Stimulated activated CD4-positive, alpha-beta T cell treated with anti-CD3 and anti-CD28 coated beads, TNF-alpha, amount 100 ng/mL, for 24 hours (primary cell): ENCODE measurements at places on chromosomes 2 and 18.

DNA sequence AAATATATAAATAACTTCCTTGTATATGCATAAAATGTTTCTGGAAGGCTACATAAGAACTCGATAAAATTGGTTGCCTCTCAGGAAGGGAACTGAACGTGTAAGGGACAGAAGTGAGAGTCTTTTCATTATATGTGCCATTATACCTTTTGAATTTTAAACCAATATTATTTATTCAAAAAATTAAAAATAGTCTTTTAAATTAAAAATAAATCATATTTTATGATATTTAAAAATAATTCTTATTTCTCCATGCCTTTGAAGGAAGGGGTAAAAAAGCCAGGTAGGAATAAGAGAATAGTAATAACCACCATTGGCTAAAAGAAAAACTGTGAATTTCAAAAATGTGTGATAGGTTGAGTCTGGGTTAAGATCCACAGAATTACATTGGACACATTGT lies 45.7 kb upstream of the C2orf74 start:
- no peak for DNase-seq

DNA sequence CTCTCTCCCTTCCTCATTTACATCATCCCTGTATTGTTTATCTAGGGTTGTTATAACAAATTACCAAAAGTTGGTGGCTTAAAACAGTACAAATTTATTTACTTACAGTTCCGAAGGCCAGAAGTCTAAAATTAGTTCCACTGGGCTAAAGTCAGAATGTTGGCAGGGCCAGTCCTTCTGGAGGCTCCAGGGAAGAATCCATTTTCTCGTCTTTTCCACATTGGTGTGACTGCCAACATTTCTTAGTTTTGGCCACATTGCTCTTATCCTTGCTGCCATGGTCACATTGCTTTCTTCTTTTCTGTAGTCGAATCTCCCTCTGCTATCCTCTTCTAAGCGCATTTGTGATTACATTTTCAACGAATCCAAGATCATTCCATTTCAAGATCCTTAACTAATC lies 34.7 kb downstream of the ICOS start:
- no peak for DNase-seq

DNA sequence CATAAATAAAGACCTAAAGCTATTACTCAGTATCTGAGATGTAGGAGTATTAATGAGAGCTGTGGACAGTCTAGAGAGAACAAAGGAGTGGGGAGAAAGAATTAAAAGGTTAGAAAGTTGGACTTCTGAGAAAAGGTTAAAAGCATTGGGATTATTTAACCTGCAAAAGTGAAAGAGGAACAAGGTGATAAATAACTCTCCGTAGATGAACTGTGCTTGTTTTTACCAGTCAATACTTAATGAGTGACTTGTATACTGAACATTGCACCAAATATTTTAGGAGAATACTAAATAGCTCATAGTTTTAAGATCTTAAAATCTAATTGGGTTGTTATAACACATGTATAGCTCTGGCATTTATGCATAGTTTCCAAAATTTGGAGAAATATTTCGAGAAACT lies 137.5 kb downstream of the GPD2 start:
- DNase-seq: no peak

DNA sequence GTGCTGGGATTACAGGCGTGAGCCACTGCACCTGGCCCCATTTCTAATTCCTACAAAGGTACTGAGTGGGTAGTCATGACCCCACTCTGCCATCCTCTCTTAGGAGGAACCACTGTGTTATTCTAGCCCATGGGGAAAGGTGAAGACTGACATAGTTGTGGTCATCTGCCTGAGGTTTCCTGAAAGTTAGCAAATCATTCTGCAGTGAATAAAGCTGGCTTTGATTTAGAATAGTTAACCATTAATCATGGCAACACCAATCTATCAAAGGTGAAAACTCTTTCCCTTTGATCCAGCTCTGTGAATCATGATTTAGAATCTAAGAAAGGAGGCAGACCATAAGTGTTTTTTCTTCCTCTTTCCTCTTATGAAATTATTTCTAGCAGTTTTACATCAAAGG lies 50.8 kb downstream of the SUMO1 start:
- DNase-seq: no peak

DNA sequence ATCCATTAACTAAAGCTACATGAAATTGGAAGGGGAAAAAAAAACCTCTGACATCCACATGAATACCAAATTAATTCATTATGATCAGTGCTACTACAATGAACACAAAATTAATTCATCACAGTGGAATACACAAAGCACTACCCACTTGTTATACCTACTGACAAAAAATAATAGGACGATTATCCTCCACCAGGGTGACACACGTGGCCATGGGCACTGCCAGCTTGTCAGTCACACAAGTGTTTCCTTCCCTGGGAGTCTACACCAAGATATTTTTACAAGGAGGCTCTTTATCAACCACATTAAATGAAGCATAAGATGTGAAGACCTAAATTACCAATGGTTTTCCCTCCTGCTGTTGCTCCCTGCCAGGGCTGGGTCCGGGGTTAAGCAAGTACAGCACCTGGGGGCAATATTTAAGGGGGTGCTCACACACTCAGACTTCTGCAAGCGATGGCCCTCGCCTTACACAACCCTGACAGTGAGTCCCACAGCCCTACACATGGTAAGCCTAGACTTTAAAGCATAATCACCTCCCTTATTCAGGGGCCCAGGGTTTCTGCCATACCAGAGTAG lies 90.1 kb downstream of the TCF4 start:
- DNase-seq: no peak

DNA sequence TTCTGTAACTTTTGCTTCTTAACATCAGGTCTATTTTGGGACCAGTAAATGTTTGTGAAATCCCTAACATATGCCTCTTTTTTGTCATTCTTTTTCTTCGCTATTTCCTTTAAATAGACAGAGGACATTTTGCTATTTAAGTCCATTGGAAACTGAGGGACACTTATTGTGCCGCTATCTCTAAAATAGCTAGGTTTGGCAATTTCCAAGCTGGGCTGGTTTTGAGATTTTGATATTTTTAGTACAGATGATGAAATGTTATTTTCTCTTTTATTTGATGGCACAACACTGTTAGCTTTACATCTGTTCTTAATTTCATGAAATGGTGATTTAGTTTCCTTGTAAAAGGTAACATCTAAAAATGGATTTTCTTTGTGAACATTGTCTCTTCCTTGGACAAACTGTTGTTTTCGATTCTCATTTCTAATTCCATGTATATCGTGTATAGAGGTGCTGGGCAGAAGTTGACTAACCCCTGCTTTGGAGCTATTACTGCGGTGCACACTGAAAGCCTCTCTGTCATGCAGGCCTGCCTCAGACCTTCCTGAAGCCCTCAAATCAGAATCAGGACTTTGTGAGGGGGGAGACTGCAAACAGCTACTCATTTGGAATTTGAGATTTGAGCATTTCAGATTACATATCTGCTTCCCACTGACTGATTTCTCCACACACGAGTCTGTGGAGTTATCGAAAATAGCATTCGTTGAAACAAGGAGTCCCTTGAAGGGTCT lies 594 bp downstream of the RAD51AP2 start:
- DNase-seq: no peak

DNA sequence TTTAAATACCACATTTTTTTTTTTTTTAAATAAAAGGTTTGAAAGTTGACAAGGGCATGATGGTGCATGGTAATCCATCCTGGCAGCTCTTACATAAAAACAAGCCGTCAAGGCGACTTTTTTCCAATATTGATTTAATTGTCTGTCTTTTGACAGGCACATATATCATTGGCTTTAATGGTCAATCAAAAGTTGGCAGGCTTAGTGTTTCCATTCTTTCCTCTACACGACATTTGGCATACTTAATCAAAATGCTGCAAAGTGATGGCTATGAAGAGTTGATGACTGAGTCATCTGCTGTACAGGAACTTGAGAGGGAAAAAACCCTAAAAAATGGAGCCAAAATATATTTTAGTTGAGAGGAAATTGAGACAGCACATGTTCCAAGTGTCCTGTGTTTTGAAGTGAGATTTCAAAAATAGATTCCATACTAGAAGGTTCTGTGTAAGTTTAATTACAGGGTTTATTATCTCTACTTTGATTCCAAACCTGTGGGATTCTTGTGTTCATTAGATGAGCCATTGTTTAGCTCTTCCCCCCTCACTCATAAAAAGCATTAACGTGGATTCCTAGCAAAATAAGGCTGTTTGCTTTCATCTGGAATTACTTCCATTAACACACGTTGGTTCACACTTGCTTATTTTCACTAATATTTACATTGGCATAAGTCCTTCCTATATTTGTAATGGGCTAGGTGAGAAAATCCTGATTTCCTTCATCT lies 3.2 kb downstream of the TSHZ1 start:
- DNase-seq: no peak

- DNase-seq: no peak
Observed at GRCh38 chr2:68878753-68879152, 7.6 kb upstream of the BMP10 start.

GRCh38 chr18:74479486-74480148 lies 16.5 kb upstream of the CNDP2 start:
- DNase-seq: no peak

DNA sequence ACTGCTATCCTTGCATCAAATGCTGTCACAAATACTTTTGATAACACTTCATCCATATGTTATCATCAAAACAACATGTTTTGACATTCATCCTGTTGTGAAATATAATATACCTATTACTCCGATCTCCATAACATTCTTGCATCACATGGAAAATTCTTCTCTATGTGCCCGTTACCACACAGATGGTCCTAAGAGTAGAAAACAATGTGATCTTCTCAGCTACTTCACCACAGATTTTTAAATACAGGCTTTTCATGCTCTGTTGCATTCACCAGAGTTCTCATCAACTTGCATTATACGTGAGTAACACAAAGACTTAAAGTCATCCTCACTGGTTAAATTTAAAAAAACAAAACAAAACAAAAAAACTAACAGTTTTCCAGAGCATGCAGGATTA lies 1603.3 kb upstream of the ZEB2 start:
- no peak for DNase-seq

GRCh38 chr2:216477283-216478035 lies 21.2 kb upstream of the RPL37A start:
- no peak for DNase-seq

DNA sequence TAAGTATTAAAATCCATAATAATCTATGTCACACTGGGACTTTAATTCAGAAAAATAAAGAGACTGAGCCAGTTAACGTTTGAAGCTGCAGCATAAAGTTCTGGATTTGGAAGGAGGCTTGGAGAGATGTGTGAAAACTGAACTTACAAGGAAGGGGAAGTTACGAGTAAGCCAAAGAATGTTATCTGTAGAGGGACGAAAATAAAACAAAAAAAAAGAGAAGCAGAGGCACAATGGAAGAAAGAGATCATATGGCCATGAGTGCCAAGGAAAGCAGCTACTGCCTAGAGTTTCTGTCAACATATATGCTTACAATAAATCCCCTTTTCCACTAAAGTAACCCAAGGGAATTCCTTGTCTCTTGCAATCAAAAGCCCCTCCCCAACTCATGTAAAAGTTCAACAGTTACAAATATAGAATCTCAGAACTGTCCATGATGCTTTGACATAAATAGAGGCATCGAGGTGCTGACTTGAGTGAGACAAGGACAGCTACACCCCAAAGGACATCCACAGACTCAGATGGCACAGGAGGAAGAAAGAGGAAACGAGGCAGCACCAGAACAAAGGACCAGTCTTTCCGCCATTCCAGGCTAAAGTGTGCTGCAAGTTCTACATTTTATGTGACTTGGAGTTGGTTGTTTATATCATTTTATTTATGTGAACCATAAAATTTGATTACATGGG lies 16.1 kb upstream of the ARL5A start:
- DNase-seq: no peak

GRCh38 chr2:44680424-44680971 lies 261.0 kb upstream of the SIX3 start:
- DNase-seq: no peak

DNA sequence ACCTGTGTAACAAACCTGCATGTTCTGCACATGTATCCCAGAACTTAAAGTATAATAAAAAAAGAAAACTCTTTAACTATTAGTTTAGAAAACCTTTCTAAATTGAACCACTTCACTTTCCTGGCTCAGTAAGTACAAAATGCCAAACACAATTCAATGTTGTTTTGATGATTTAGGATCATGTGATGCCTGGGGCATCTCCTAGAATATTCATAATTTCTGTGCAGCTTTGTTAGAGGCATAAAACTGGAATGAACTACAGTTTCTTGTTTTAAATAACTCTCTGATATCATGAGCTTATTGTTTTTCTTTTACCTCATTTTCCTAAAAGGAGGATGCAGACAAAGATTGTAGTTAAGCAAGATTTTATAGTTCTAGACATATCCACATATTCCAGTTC lies 139.0 kb upstream of the SESTD1 start:
- DNase-seq: no peak

- no peak for DNase-seq
Observed at GRCh38 chr2:3208179-3208578, 169.4 kb downstream of the EIPR1 start.

- no peak for DNase-seq
Observed at GRCh38 chr2:30545875-30546274, 98.8 kb downstream of the LCLAT1 start.

DNA sequence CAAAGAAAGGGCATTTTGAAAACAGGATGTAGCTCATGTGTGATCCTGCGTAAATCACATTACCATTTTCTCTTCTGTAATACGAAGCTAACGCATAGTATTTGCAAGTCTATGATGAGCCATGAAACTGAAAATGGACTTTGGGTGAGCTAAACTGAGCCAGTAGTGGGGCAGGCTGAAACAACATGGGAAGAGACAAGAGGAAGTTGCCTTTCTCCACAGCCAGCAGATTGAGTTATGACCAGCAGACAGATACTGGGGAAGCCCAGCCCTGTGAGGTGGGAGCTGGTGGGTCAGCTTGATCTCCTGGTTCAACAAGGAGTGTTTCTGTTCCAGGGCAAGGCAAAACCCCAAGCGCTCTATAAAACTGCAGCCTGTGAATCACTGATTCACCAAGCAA lies 11.8 kb downstream of the CYRIA start:
- DNase-seq: no peak

- no peak for DNase-seq
Observed at GRCh38 chr2:19377717-19378116, 19.3 kb upstream of the OSR1 start.

DNA sequence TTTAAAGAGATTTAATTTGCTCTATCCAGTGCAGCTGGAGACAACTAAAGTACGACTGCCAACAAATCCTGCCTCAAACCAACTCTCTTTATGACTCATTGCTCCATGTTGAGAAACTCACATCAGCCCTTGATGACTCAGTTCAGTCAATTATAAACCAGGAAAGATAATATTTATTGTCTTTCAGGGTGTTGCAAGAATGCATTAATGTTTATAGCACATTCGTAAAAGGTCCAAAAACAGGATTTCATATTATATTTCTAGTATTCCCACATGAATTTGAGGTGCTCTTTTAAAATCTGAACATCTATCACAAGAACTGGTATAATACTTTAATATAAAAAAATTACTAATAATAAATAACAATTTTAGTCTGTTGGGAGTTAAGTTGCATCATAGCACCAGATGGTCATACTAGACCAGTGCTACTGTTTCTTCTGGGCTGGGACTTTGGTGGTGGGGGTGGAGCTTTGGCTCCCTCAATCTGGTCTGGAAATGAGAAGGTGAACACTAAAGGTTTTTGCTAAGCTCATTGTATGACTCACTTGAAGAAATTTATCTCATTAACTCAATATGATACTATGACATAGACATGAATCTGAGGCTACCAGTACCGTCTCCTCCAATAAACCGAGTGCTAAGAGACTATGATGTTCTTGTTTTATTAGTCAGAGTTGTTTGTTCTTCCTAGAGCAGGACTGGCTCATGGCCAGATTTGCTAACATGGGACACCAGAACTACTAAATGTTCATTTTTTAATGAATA lies 26.6 kb upstream of the MAP3K20 start:
- DNase-seq: peak; percentile 45
